ENCODE measurements at places on chromosomes 3 and 15.

DNA sequence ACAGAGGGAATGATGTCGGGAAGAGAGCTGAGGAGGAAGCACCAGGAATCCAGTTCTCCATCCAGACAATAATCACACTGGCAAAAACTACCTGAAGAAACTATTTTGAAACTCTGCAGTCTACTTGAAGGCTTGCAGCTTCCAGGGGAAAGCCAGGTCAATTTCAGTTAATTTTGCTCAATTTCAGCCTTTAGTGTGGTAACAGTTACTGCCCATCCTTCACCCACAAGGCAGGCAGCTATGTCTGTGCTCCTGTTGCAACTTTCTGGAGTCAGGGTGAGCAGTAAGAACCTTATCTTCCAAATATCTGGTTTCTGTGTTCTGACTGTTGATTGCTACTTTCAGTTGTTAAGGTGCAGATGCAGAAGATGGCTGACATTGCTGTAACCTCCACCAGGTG, 221.7 kb downstream of the ADAMTS17 start:
- no peak for DNase-seq

- DNase-seq = no peak
These were observed 39.6 kb upstream of the SLCO3A1 start for GRCh38 chr15:91813924-91814323.

GRCh38 chr15:64092864-64093626, 593 bp downstream of the CIAO2A start:
- DNase-seq = no peak

- DNase-seq = no peak
These were observed 746.4 kb upstream of the NR2F2 start for GRCh38 chr15:95584088-95584487.

GRCh38 chr15:75156326-75157215, 45.1 kb upstream of the C15orf39 start:
- DNase-seq = no peak

GRCh38 chr3:160935413-160936095, 169.6 kb downstream of the B3GALNT1 start:
- DNase-seq = no peak

DNA sequence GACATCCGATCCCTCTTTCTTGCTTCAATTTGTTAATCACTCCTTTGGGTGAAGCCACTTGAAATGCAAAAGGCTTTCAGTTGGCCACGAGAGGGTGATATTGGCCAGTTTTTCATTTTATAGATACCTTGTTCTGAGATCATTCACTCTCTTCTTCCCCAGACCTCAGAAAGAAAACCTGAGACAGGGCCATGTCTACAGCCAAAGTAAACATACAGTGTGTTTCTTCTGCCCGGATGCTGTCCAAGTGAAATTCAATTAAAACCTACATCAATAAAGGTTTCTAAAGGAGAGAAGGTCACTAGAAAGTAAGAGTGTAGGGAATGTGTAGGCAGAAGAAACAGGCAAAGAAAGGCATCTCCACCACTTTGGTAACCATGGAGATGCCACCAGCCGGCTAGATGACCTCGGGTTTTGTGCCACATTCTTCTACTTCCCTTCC, 39.5 kb upstream of the FMN1 start:
- no peak for DNase-seq

GRCh38 chr3:20040548-20041196, 426 bp downstream of the KAT2B start:
- DNase-seq = peak; percentile 30

Measured in kidney capillary endothelial cell (primary cell).